Activated T-helper 1 cell treated with anti-CD3 and anti-CD28 coated beads, Interleukin-2, amount 50 U/mL, for 16 hours (primary cell): ENCODE measurements at places on chromosomes 6 and 20.

- DNase-seq, result no peak
Observed at GRCh38 chr6:157988700-157989063, 7.0 kb downstream of the SYNJ2 start.

DNA sequence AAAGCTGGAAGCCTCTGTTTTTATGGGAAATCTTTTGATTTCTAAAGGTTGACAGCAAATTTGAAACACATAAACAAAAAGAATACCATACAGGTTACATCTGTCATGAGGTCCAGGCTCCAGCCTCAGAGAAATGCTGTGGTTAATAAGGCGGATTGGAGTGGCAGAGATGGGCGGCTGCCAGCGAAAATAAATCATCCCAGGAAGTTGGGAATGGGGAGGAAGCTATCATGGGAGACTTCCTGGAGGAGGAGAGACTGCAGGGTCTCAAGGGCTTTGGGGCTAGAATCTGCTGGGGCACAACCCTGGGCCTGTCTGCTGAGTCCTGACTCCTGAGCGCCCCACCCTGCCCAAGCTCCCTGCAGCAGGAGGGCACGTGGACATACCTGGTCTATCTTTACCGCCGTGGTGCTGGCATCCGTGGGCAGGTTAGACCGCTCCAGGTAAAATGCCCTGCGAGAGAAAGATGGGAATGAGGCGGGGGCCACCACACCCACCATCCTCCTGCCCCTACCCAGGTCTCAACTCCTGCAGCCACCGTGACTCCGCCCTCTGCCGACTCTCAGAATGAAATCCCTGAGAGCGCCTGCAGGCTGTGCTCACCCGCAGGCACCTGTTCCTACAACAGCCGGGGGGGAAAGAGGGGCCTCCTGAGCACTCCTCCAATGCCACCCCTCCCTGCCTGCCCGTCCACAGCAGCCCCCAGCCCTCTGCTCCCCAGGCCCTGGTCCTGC lies 197.3 kb downstream of the PREX1 start:
- no peak for DNase-seq

GRCh38 chr20:57566803-57567459 lies 6.0 kb downstream of the PCK1 start:
- no peak for DNase-seq

DNA sequence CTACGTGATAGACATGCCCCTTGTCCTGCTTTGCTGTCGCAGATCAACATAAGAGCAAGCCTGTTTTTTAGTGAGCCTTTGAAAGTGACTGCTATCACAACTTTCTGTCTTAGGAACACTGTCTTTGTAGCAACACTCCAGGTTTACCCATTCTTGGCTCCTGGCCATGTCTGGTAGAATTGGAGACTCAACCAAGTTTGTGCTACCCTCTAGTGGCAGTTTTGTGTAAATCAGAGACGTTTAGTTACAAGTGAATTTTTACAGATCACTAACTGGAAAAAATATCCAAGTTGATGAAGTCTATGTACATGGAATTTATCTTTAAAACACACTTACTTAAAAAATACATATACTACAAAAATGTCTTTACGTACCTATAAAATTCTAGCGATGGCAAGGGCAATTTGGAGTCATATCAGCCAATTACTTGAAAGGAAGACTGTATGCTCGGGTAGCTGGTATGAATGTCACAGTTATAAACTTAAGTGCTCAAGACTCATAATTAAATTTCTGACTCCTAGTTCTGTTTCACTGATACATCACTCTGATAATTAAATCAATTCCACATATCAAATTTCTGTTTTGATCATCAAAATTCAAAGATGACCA lies 101.4 kb downstream of the ADGB start:
- no peak for DNase-seq

DNA sequence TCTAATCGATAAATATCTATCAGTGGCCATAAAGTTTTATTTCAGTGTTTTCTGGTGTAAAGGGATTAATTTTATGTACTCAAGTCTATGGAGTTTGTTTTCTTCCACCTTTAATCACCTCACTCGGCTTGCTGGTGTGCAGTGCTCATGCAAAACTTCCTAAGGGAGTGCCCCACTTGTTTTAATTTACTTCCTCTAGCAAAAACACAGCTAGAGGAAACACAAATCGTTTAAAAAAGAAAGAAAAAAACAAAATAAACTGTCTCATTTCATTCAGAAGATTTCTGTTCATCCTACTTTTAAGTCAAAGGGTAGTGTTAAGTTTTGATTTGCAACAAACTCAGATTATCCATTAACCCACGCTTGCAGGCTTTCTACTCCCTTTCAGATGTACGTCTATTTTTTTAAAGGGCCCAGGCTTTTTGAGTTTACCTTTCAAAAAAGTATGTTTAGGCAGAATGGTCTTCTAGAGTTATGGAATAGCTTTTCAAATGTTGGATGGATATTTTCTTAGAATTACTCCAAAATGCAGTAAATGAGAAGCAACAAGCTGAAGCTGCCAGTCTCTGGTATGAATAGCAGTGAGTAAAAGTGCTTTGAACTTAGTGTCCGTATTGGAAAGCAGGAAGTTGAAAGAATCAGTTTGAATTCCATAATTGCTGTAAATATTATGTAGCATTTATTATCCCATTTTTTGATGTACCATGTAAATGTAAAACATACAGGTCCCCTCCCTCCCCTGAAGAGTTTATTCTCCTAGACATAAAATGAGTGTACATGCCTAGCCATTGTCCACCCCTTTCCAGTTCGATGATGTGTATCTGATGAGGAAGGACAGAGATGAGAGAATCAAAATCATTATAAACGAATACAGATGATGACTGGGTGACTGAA lies 113.3 kb downstream of the SLC16A10 start:
- no peak for DNase-seq
